ENCODE measurements at places on chromosomes 1 and 21.

- no peak for DNase-seq
Observed at GRCh38 chr1:167105271-167106118, 11.6 kb downstream of the STYXL2 start.

- DNase-seq = no peak
Observed at GRCh38 chr1:159341736-159342135, 39.6 kb downstream of the FCER1A start.

- DNase-seq = peak; percentile 51
Observed at GRCh38 chr1:203480525-203481084, 5.0 kb downstream of the PRELP start.

DNA sequence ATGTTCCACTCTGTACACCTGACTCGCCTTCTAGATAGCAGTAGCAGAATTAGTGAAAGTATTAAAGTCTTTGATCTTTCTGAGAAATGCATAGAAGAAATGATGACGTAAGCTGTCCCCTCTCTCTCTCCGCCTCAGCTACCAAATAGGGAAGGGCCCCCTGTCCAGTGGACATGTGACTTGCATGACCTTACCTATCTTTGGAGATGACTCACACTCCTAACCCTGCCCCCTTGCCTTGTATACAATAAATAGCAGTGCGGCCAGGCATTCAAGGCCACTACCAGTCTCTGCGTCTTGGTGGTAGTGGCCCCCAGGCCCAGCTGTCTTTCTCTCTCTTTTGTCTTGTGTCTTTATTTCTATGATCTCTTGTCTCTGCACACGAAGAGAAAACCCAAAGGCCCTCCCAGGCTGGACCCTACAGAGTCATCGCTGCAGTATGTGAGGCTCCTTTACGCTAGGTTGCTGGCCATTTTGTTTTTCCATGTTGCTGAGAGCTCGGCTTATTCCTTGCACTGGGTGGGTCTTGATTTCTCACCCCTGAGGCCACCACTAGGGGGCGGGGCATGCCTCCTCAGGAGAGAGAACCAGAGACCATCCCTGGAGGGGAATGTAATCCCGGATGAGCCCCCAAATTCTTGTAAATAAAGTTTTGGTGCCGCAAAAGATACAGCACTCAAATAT lies 16.0 kb upstream of the ZBTB8B start:
- no peak for DNase-seq

DNA sequence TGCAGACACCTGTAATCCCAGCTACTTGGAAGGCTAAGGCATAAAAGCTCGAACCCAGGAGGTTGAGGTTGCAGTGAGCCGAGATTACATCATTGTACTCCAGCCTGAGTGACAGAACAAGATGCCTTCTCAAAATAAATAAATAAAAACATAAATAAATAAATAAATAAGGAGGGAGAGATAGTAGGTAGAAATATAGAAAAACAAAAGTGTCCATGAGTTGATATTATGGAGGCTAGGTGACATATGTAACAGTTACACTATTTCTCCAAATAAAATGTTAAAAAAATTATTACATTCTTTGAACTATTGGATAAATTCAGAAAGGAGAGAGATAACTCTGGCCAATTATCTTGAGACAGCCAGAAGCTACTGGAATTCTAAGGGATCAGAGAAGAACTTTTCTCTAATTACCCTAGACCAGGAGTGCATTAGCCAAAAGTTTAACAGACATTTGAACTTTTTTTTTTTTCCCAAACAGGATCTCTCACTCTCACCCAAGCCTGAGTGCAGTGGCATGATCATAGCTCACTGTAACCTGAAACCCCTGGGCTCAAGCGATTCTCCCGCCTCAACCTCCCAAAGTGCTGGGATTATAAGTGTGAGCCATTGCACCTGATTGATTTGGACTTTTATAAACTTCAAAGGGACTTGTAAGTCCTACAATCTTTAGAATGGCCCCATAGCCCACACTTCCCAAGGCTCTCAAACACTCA lies 17.6 kb downstream of the SYNJ1 start:
- DNase-seq = no peak

DNA sequence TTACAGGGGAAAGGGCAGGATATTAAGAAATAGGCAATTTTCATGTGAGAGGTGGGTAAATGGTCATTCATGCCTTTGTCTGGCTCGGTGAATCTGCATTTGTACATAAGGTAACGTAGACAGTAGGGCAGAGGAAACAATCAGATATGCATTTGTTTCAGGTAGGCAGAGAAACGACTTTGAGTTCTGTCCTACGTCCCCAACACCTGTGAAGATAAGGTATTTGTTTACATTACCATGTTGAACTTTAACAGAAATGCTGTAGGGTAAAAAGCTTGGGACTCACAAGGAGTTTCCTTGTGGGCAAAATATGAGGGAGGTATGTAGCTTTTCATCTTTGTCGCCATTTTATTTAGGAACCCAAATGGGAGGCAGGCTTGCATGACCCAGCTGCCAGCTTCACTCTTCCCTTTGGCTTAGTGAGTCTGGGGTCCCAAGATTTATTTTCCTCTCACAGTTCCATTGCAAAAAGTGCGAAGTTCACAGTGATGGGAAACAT lies 31.4 kb downstream of the B3GALT5 start:
- DNase-seq = no peak

DNA sequence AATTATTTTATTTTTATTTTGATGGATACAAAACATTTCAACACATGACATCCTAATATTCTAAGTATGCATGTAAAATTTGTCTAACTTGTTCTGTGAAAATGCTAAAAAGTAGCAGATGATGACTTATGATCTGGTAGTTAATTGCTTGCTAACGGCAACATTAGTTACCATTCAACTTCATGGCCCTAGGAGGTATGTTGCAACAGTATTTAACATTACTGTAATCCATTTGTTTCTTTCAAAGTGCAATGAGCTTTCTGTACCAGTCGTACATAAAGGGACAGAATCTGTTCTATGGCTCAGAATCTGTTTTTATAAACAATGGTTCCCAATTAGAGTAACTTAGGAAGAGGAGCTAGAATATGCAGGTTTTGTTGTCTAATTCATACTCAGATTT lies 91.5 kb upstream of the ZNHIT6 start:
- no peak for DNase-seq

DNA sequence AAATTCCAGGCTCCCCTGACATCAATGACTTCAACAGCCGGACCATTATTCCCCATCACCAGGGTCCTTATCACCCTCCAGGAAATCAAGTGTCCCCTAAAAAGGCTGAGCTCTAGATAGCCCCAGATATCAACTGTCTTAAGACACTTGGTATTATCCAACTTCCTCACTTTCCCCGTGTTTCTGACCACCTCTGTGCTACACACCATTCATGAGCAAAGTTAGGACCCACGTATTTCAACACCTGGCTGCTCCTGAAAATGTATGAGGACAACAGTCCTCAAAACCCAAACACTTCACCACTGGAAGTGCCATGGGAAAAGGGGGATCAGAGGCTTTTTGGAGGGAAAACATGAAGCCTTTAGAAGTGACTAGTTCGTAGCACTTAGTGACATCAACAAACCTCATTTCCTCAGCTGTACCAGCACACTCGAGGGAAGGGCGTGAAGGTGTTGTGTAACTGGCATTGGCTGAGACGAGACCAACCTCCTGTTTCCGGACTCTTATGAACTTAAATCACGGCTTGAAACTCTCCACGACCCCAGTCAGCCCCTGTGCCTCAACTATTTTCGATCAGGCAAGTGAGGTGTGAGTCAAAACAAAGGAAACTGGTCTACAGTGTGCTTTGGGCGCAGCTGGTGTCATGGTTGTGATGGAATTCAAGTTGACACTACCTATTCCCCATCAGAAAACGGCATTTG lies 4.1 kb upstream of the CHD5 start:
- no peak for DNase-seq

GRCh38 chr21:31892686-31893085 lies 19.9 kb downstream of the HUNK start:
- no peak for DNase-seq

- DNase-seq = no peak
Observed at GRCh38 chr1:38139738-38140487, 93.3 kb upstream of the POU3F1 start.

- no peak for DNase-seq
Observed at GRCh38 chr1:213138892-213139291, 87.9 kb downstream of the RPS6KC1 start.

GRCh38 chr1:85612704-85613361 lies 32.3 kb downstream of the CCN1 start:
- no peak for DNase-seq

GRCh38 chr1:8139941-8140340 lies 113.8 kb upstream of the ERRFI1 start:
- DNase-seq = no peak

- no peak for DNase-seq
Observed at GRCh38 chr1:177568622-177569021, 397.9 kb downstream of the BRINP2 start.

GRCh38 chr1:14954210-14954609 lies 199.3 kb upstream of the TMEM51 start:
- DNase-seq = no peak
